Progenitor cell of endocrine pancreas (in vitro differentiated cells): ENCODE measurements at places on chromosomes 6 and 20. TPM values are rescaled to one million over a fixed set of nuclear protein-coding genes. Genes with fewer than 3 reads are reported as not detected.

Gene SYNJ2
- 18.9 and 22.2 TPM in 2 replicates for total RNA-seq

Gene PRSS16
- total RNA-seq = 28.2 and 29.8 TPM in 2 replicates

Gene MUC22
- not detected in 2 replicates for total RNA-seq

Gene AVP
- total RNA-seq = not detected in 2 replicates

Gene VGLL2
- 0.49 TPM in 1 of 2 replicates, not detected in the other for total RNA-seq
